ENCODE measurements at places on chromosomes 7 and 10.

GRCh38 chr10:106504536-106504935 lies 660.0 kb downstream of the SORCS1 start:
- DNase-seq = no peak

DNA sequence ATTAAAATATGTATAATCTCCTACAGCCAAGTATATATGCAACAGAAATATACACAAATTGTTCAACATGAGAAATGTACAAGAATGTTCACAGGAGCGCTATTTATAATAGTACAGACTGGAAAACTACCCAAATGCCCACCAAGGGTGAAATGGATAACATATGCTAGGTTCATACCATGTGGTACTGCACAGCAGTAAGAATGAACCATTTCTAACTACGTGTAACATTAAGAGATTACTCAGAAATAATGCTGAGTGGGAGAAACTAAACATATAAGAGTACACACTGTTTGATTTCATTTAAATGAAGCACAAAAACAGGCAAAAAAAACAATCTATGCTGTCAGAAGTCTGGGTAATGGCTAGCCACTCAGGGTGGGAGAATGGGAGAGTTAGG lies 45.8 kb downstream of the RNLS start:
- no peak for DNase-seq

DNA sequence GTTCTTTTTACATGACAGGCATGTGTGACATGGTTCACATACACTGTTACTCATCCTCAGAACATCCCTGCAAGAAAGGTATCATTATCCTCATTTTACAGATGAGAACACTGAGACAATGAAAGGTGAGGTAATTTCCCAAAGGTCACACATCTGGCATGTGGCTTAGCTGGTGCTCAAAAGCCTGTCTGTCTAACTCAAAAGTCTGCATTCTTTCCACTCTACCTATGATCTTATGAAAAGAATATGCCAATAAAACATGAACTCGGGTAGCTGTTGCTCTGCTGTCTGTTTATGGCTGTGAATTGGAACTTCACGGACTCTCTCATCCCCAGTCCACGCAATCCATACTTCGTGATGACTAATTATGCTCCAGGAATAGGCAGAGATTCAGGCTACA lies 79.0 kb upstream of the ODAD2 start:
- DNase-seq = no peak

GRCh38 chr10:86703176-86703575 lies 34.9 kb downstream of the LDB3 start:
- no peak for DNase-seq

DNA sequence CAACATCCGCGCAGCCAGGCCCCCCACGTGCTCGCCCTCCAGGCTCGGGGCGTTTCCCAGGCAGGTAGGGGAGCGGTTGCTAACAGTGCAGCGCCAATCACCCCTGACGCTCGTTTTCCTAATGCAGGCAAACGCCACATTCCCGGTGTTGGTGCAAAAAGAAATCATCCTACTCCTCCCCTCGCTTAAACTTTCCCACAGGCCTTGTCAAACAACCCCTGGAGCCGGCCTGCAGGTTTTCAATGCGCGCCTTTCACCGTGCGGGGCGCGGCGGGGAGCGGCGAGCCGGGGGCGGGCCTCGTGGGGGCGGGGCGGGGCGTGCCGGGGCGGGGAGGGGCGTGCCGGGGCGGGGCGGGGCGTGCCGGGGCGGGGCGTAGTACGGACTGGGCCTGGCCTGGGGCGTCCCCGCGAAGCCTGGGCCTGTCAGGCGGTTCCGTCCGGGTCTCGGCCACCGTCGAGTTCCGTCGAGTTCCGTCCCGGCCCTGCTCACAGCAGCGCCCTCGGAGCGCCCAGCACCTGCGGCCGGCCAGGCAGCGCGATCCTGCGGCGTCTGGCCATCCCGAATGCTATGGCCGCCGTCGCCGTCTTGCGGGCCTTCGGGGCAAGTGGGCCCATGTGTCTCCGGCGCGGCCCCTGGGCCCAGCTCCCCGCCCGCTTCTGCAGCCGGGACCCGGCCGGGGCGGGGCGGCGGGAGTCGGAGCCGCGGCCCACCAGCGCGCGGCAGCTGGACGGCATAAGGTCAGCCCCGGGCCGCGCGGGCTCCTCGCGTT lies at the start of gene ECHDC3:
Gene ECHDC3 (plus strand): TSS at position 374 of the 770 bp plus-strand sequence. CDS start 195 bp downstream, at position 569.
- DNase-seq = peak; percentile 14

GRCh38 chr7:93316730-93317129 lies 84.6 kb downstream of the VPS50 start:
- DNase-seq = no peak

DNA sequence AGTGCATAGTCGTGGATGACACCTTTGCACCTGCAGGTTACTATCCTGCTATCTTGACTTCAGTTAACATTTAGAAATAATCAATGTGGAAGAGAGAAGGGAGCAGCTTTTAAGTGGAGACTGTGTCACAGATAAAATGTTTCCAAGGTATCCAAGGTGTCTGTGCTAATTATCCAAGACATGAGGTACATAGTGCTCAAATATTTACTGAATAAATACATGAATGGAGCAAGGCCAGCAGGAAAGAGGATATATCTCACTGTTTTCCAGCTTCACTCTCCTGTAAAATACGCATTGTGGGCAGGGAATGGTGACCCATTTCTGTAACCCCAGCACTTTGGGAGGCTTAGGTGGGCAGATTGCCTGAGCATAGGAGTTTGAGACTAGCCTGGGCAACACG lies 552.4 kb downstream of the PHTF2 start:
- no peak for DNase-seq

- no peak for DNase-seq
These were observed 8.0 kb downstream of the HKDC1 start for GRCh38 chr10:69228151-69228550.

DNA sequence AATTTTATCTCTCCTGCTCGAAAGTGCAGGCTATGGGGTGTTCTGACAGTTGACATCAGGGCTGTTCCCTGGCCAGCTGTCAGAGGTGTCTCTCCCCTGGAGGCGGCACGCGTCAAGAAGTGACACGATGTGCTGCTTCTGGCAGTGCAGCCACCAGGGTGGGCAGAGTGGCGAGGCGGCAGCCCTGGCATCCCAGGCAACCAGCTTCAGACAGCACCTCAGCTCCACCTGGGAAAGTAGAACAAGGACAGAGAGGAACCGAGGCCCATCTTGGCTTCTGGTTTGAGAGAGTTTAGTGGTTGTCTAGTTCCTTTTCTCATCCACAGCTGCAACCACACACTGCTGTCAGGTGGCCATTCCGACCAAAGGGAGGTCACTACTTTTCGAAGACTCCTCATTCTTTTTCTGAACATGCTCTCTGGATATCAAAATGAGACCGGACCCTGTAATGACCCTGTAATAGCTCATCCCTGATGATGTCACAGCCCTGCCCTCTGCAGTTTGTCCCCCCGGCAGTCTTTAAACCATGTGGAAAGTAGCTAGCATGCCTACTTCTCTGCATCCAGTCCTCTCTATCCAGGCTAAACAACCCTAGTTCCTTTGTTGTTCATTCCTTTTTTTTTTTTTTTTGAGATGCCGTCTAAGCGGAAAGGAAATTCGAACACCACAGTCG lies 381.0 kb upstream of the NRP1 start:
- no peak for DNase-seq

DNA sequence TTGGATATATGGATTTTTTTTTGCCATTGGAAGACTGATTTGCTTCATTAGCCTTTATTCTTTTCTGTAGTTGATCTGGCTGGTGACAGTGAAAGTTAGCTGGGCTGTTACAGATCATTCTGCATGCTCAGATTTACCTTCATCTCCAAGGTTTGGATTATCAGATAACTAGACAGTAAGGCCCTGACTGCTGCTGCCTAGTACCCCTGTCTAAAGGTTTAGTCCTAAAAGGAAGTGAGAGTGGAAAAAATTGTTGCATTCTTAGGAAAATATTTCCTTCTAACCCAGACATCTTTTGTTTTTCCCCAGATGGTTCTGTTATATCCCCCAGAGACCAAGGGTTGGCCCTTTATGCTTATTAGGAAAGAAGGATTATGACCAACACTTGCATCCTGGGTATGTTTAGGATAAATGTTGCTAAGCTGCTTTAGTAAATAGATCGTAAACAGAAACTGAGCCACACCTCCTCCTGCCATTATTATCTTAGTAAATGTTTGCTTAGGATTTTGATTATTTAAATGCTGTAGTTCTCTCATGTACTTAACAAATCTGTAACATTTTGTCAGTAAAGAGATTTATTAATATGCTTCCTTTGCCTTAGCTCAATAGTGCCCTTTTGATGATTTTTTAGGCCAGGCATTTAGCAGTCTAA lies 44.4 kb downstream of the MCU start:
- no peak for DNase-seq

GRCh38 chr7:156703209-156703608 lies 62.6 kb downstream of the RNF32 start:
- no peak for DNase-seq

DNA sequence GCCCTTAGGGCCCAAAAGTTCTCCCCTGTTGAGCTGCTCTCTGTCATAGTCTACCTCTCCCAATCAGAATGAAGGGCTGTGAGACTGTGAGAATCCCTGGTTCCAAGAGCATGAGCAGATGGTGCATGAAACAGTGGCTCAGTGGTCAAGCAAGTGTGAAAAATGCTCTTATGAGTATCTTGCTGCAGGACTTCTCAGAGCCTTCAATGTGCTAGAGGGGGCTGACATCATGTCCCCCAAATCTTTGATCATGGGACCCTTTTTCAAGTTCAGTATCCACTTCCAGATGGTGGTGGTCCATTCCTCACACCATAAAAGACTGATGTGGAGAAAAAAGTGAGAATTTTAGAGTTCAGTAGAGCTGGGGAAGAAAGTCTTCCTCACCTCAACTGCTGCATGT lies 265.3 kb upstream of the HABP2 start:
- no peak for DNase-seq

- no peak for DNase-seq
These were observed 96.0 kb upstream of the IKZF1 start for GRCh38 chr7:50208378-50208982.

DNA sequence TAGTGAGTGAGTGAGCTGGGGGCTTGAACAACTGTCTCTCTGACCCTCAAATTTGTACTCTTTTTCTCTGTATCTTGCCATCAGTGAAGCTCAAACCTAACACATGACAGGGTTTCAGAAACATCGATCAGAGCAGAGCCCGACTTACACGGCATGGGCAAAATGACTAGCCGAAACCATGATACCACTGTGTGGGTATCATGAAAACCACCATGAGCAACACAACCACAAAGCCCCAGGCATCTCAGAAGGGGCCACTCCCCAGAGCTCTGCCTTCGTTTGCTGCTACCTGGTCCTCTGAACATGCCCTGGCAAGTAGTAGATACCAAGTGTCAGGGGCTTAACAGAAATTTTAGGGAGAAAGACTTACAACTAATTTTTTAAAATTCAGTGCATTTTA lies 308.5 kb downstream of the WDR11 start:
- no peak for DNase-seq

DNA sequence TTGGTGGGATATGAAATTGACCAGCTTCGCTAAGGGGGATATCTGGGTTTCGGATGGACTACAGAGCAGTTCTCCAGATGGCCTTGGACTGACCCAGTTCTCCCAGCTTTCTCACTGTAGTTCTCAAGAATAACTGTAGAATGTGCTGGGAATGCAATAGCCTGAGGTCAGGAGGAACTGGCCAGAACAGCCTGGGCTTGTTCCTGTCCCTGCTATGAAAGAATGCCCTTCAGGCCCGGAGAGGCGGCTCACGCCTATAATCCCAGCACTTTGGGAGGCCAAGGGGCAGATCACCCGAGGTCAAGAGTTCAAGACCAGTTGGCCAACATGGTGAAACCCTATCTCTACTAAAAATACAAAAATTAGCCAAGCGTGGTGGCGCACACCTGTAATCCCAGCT lies 12.3 kb upstream of the TSPAN14 start:
- no peak for DNase-seq

GRCh38 chr10:48993627-48994026 lies 54.0 kb upstream of the LRRC18 start:
- no peak for DNase-seq

DNA sequence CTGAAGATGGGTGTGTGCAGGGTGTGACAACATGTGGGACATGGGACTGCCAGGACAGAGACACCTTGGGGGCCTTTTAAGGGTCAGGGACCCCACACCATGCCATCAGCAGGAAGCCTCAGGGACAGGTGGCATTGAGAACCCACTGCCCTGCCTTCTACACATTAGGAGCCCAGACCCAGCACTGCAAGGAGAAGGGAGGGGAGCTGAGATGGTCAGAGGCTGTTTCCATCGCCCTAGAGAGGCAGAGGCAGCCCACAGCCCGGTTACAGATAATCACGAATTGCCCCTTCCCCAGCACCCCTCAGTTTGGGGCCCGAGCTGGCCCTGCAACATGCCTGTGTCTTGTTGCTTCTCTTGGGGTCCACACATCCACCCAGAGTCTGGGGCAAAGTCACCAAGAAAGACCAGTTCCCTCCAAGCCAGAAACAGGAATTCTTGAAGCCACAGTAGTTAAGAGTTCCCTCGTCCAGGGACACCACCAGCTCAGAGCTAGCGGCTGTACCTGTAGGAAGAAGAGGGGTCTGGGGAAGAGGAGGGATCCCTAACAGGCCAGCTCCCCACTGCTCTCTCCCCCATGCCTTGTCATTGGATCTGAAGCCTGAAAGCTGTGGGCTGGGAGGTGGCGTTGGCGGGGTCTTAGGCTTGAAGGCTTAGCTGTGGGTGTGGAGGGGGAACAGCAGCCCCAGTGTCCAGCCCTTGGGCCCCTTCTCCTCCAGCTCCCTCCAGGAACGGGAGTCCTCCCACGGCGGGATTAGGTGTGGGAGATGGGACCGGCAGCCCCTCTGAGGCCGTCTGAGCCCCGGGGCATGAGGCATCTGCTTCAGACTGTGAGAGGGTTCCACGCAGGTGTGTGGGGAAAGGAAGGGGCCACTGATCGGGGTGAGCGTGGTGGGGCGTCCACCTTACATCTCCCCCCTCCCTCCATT lies 44.8 kb upstream of the ELFN1 start:
- no peak for DNase-seq

- DNase-seq = peak; percentile 35
These were observed 9.5 kb downstream of the SLC13A1 start for GRCh38 chr7:123190109-123190831.

- DNase-seq = no peak
These were observed 76.9 kb upstream of the PDCD4 start for GRCh38 chr10:110794808-110795207.

DNA sequence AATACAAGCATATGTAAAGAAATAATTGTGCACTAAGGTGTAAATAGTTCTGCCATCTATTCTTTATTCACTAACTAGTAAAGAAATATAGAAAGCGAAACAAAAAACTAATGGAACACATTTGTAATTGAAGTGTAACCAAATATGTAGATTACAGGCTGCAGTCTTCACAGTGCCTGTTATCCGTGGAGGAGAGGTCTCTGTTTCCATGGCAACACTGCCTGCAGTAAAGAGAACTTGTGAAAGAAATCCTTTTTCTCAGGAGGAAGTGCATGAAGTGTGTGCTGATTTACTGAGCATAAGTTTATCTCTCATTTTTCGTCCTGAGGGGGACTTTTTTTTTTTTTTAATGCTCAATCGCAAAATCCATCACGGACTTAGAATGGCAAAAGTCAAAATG lies 102.5 kb downstream of the APBB1IP start:
- peak; percentile 57 for DNase-seq

Data from OCI-M1 (cell line).